HFFc6 (cell line): ENCODE measurements at places on chromosomes 6 and 20.

DNA sequence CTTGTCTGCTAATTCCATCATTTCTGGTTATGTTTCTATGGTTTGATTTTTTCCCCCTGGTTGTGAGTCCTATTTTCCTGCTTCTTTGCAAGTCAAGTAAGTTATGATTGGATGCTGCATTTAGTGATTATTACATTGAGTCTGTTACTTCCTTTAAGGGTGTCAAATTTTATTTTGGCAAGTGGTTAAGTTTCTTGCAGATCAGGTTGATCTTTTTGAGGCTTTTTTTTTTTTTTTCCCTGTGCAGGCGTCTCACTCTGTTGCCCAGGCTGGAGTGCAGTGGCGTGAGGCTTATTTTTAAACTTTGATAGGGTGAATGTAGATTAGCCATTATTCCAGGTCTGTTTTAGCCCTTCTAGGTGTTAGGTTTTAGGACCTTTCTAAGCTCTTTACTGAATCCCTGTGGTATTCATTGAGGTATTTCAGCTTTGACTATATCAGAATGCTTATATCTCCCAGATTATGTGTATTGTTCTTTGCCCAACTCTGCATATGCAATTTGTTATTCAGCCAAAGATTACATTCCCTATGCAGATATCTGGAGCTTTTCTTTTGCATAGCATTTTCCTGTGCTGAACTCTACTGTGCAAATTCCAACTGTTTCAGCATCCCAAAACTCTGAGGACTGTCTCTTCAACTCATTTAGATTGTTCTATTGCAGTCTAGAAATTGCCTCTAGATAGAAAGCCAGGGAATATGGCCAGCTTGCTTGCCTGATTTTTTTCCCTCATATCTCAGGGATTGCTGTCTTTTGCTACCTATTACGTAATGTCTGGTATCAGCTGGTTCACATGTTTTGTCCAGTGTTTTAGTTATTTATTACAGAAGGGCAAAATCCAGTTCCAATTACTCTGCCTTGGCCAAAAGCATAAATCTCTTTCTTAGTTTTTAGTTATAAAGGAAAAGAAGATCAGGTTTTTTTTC lies 113.3 kb downstream of the AFG1L start:
- H3K36me3 ChIP-seq: peaks cover 18% of the 10 kb centered on the region
- no peak overlapping the region for H3K4me3 ChIP-seq
- DNase-seq: no peak
- no peaks in the 10 kb centered on the region; the same call in 1 of the 2 replicates for H3K27me3 ChIP-seq
- H3K4me1 ChIP-seq: no peaks in the 10 kb centered on the region
- H3K27ac ChIP-seq: no peak overlapping the region

- no peak overlapping the region for H3K27ac ChIP-seq
- peaks cover 5% of the 10 kb centered on the region; the same call in 1 of the 2 replicates for H3K36me3 ChIP-seq
- H3K27me3 ChIP-seq: no peaks in the 10 kb centered on the region; the same call in 1 of the 2 replicates
- no peak overlapping the region for H3K4me3 ChIP-seq
- DNase-seq: no peak
These were observed 343.4 kb downstream of the SMOC2 start for GRCh38 chr6:168784426-168784825.

- no peak overlapping the region for H3K27ac ChIP-seq
- no peak overlapping the region for H3K4me3 ChIP-seq
- no peaks in the 10 kb centered on the region for H3K36me3 ChIP-seq
- no peak for DNase-seq
- peaks cover 30% of the 10 kb centered on the region for H3K4me1 ChIP-seq
These were observed 22.1 kb upstream of the CDKN1A start for GRCh38 chr6:36656441-36656840.

- peaks cover 53% of the 10 kb centered on the region for H3K4me1 ChIP-seq
- H3K27ac ChIP-seq: peak overlapping the region; percentile 63; the same call in 1 of the 2 replicates
- no peaks in the 10 kb centered on the region for H3K27me3 ChIP-seq
- H3K4me3 ChIP-seq: peak overlapping the region; percentile 46; the same call in 1 of the 2 replicates
- H3K36me3 ChIP-seq: 0 out of 2 replicates have a peak, but pooled peaks cover 2% of the 10 kb centered on the region
These were observed 123.9 kb downstream of the INSM1 start for GRCh38 chr20:20491784-20492264.

GRCh38 chr20:4369798-4370124 lies 351.9 kb upstream of the PRND start:
- no peak for DNase-seq
- H3K36me3 ChIP-seq: peaks cover 42% of the 10 kb centered on the region
- peaks cover 3% of the 10 kb centered on the region for H3K27me3 ChIP-seq
- no peak overlapping the region for H3K27ac ChIP-seq

DNA sequence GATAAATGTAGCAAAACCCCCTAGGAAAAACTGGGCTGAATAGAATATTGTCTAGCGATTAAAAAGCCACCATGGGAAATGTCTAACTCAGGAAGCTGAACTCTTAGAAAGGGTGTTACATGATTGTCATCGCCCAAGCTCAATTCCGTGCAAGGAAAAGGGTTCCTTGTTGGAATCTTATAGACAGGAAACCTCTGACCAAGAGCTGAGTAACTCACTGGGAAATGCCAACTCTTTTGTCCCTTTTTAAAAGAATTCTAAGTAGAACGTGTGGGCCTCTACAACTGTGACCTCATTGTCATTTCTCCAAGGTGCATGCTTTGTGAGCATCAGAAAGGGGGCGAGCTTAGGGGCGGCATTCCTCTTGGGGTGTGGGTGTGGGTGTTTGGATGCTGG lies 88.1 kb downstream of the SYNJ2 start:
- H3K27me3 ChIP-seq: no peaks in the 10 kb centered on the region; the same call in 1 of the 2 replicates
- H3K27ac ChIP-seq: peak overlapping the region; percentile 94
- DNase-seq: peak; percentile 77
- peaks cover 48% of the 10 kb centered on the region for H3K36me3 ChIP-seq

- peaks cover 9% of the 10 kb centered on the region; the same call in 1 of the 2 replicates for H3K36me3 ChIP-seq
- no peak overlapping the region for H3K27ac ChIP-seq
- H3K4me1 ChIP-seq: no peaks in the 10 kb centered on the region
- DNase-seq: no peak
- H3K27me3 ChIP-seq: no peaks in the 10 kb centered on the region
These were observed 8.9 kb downstream of the C6orf118 start for GRCh38 chr6:165300422-165300936.

- H3K36me3 ChIP-seq: no peaks in the 10 kb centered on the region
- no peaks in the 10 kb centered on the region for H3K4me1 ChIP-seq
- no peak overlapping the region for H3K27ac ChIP-seq
- peaks cover 10% of the 10 kb centered on the region for H3K27me3 ChIP-seq
These were observed 5.1 kb downstream of the RCAN2 start for GRCh38 chr6:46486181-46486580.
